ENCODE measurements at places on chromosomes 11 and 22. TPM values are rescaled to one million over a fixed set of nuclear protein-coding genes. Genes with fewer than 3 reads are reported as not detected.

The JHY gene
- total RNA-seq, result 1.8 TPM

The NR1H3 gene
- 8.6 TPM for total RNA-seq

The B4GALNT4 gene
- total RNA-seq, result 2.2 TPM

The FAM118B gene
- 14.6 TPM for total RNA-seq

The KCNJ5 gene
- 0.03 TPM for total RNA-seq

The PANX3 gene
- total RNA-seq, result not detected

The TUB gene
- 16.4 TPM for total RNA-seq

The RHOD gene
- total RNA-seq, result 10.6 TPM

The WBP2NL gene
- total RNA-seq, result 0.73 TPM

The SLC35E4 gene
- 20.5 TPM for total RNA-seq

The GRAMD1B gene
- total RNA-seq, result 4.8 TPM

The MMP12 gene
- total RNA-seq, result 0.17 TPM

The P4HA3 gene
- total RNA-seq, result 39.1 TPM

The ASCL2 gene
- not detected for total RNA-seq

The MUC2 gene
- total RNA-seq, result not detected

The PGA4 gene
- total RNA-seq, result not detected

The CABP4 gene
- not detected for total RNA-seq

The TRIM49B gene
- total RNA-seq, result not detected

The GRIA4 gene
- not detected for total RNA-seq

The TYR gene
- total RNA-seq, result not detected

The OR56A1 gene
- total RNA-seq, result not detected

The LRRC56 gene
- total RNA-seq, result 0.52 TPM

The DGKZ gene
- total RNA-seq, result 43.2 TPM

The ANKK1 gene
- total RNA-seq, result not detected

The RAC2 gene
- 6.3 TPM for total RNA-seq

The TMEM191C gene
- 1.1 TPM for total RNA-seq

The HORMAD2 gene
- total RNA-seq, result not detected

The OR51G2 gene
- not detected for total RNA-seq

The LTBP3 gene
- 138 TPM for total RNA-seq

The MRPL16 gene
- 26.9 TPM for total RNA-seq

The ACRV1 gene
- not detected for total RNA-seq

The GNAZ gene
- total RNA-seq, result 3.1 TPM

The SPINDOC gene
- 15.6 TPM for total RNA-seq

The KDM4E gene
- total RNA-seq, result not detected

The MMP8 gene
- 0.07 TPM for total RNA-seq

The SHANK3 gene
- 0.59 TPM for total RNA-seq

The SPI1 gene
- not detected for total RNA-seq

The PANX2 gene
- 2.1 TPM for total RNA-seq

The OR4D5 gene
- total RNA-seq, result not detected

The DGAT2 gene
- total RNA-seq, result 2.3 TPM

The TRPM5 gene
- not detected for total RNA-seq

The C11orf86 gene
- total RNA-seq, result not detected

The POLR2F gene
- 39.6 TPM for total RNA-seq

The MMP13 gene
- not detected for total RNA-seq

The MMP1 gene
- 746 TPM for total RNA-seq

The PPARA gene
- total RNA-seq, result 26.7 TPM

The ANGPTL5 gene
- not detected for total RNA-seq

The LUZP2 gene
- total RNA-seq, result 0.07 TPM

The UPB1 gene
- total RNA-seq, result under 0.01 TPM

The USH1C gene
- total RNA-seq, result not detected

The C11orf65 gene
- 0.73 TPM for total RNA-seq

The NCAM1 gene
- total RNA-seq, result 1.6 TPM
